Kidney capillary endothelial cell (primary cell): ENCODE measurements at places on chromosomes 2 and 18.

DNA sequence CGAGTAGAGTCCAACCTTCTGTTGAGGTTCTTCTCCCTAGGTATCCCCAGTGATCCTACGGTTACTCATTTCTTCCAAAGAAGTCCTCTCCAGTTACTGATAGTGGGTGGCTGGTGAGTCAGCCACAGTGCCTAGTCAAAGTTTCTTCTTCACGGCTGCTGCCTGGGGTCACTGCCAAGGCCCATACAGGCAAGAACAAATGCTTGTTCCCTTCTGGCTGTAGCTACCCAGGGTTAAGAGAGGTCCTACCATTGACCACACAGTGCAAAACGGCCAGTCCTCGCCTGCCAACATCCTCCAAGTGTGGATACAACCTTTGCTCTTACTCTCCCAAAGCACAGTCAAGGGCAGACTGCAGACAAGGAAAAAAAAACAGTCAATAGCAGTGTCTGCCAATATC, 2.9 kb upstream of the PTPN4 start:
- no peak for DNase-seq

- peak; percentile 92 for DNase-seq
Measured at GRCh38 chr2:39436592-39437521, at the start of gene MAP4K3. Gene MAP4K3 (minus strand): TSS chr2:39437285. CDS start chr2:39436987, 298 bp downstream.

DNA sequence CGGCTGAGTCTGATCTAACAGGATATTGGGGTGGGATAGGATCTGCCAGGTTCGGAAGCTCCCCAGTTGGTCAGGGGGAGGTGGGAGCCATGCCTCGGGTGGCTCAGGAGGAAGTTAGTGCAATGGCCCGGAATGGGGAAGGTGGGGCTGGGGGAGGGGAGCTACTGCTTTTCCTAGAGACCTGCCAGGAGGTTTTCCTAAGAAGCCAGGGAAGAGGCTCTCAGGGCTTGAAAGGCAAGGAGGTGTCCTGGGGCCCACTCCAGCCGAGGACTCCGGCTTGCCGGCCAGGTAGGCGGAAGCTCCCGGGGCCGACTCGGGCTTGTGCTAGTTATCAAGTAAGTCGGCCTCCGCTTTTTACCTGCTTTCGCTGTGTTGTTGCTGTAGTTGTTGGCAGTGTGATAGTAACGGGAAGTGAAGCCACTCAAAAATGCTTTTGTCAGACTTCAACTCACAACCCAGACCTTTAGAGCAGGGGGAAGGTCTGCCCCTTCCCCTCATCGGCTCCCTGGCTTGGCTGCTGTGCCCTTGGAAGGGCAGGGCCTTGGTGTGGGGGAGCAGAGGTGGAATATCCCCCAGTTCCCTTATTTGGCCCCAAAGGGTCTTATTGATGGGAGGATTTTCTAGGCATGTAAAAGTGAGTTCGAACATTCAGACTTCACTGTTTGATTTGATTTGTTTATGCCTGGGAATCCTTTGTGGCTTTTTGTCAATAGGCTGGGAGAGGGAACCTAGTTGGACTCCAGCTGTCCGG, 5.4 kb downstream of the GDF7 start:
- DNase-seq: no peak

DNA sequence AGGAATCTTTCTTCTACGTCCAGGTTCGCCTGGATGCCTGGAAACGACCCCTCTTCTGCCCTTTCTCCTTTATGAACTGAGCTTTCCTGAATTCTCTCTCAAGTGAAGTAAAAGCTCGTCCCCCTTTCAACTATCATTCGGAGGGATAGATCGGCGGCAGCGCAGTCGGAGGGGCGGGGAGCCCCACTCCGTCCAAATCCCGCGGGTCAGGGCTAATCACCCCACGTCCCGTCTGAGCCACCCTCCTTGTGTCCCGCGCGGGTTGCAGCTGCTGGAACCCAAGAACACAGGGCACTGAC, 367 bp downstream of the FBXO48 start:
- DNase-seq: peak; percentile 11

GRCh38 chr2:48824116-48824515, 68.6 kb upstream of the LHCGR start:
- no peak for DNase-seq

- DNase-seq: no peak
Measured at GRCh38 chr2:85760371-85760770, 6.6 kb downstream of the ATOH8 start.

DNA sequence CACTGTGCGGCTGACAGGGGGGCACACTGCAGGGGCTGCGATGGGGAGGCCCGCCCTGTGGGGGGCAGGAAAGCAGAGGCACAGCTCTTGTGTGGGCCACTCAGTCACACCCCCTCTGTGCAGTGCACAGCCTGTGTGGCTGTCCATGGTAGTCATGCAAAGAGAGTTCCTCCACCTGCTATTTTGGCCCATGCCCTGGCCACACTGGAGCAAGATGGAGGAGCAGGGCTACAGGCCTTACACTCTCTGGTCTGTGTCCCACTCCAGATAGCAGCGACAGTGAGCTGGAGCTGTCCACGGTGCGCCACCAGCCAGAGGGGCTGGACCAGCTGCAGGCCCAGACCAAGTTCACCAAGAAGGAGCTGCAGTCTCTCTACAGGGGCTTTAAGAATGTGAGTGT, 28.5 kb upstream of the FAHD2A start:
- no peak for DNase-seq

- DNase-seq: no peak
Measured at GRCh38 chr2:78175645-78176044, 653.5 kb upstream of the LRRTM4 start.

GRCh38 chr2:163570391-163570790, 165.4 kb downstream of the FIGN start:
- no peak for DNase-seq

DNA sequence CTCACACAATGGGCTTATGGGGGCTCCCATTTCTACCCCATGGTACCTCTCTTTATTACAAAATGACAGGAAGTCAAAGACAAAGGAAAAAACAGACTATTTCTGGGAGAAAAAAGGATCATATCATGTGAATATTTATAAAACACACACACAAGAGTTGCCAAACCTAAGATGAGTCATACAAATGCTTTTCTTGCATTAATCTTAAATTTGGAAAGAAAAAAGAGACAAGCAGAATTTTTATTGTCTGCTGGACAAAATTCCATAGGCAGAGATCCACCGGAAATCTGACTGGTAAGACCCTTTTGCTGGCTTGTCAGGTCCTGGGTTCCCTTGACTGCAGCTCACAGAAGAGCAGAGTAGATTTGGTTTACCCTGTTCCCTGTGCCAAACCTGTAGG, 1732.3 kb upstream of the PIK3C3 start:
- no peak for DNase-seq

DNA sequence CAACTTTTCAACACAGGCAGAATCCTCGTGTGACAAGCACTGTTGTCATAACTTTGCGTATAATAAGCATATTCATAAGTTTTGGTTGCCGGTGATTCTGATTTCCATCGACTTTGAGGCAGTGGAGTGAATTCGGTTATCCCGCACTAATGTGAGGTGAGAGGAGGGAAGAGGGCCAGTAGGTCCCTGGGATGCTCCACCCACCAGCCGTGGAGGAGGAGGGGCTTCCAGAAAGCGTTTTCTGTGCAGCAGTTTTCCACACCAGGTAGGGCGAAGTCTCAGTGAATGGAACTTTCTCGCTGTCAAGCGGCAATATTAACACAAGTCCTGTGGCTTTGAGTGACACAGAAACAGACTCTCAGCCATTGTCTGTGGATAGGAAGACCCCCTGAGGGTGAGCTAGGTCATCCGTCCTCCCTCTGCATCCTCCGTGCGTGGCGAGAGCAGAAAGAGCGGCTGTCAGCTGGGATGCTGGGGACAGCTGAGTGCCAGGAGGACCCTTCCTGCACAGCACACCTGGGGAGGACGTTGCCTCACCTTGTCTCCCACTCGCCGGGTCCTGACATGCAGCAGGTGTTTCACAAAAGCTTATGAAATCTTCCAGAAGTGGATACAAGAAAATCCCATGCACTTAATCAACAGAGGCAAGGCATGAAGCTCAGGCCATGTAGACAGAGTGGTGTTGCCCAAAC, 67.5 kb downstream of the DCDC2C start:
- no peak for DNase-seq

DNA sequence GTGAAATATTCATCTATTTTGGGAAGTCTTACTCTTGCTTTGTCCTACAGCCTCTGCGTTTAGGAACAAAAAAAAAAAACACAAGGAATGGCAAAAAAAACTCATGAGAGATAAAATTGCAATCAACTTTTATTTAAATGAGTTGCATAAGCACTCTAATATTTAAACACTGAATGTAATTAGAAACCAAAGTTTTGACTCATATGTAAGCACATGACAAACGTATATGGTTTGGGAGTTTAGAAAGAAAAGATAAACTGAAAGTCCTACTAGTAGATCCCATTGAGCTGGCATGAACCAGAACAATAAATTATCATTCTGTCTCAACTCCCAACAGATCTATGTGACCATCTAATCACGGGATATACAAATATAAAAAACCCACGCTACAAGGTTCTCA, 44.8 kb downstream of the REV1 start:
- no peak for DNase-seq

DNA sequence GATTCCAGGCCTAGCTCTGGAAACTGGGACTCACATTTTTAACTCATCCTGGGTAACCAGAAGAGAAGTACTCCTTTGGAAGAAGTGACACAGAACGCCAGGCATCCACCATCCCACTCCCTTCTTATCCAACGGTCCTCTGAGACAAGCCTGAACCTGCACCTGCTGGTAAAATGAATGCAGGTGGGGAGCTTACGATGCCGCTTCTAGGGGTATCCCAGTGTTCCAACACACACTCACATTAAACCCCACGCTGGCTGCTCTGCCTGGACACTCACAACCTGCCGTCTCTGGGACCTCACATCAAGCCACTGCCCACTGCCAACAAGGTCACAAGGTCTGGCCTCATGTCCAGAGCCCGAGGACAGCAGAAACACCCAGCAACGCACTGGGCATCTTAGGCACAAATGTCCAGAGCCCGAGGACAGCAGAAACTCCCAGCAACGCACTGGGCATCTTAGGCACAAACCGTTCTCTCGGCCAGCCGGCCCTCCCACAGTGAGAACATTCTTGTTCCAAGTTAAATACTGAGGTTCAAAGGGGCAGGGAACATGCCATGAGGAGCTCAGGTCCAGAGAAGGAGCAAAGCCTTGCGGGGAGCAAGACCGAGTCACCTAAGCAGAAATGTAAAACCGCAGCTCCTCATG, 9.9 kb downstream of the SLC66A2 start:
- no peak for DNase-seq

DNA sequence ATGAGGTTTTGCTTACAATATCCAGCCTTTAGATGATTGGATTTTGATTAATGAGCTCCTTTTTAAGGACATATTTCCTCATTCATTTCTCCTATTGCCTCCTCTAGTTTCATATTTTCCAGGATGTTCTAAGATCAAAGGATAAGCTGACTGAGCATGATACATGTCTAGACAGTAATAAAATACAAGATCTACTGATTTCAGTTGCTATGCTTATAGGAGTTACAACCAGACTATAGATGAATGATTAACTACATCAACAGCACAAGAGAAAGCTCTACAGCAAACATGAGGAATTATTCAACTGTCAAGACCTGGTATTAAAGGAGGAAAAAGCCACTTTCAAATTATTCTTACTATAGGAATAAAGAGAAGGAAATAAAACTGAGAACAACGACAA, 85.0 kb upstream of the LINC00305 start:
- DNase-seq: no peak

- no peak for DNase-seq
Measured at GRCh38 chr2:51697095-51697494, 665.2 kb upstream of the NRXN1 start.

GRCh38 chr2:160356485-160356884, 137.1 kb downstream of the RBMS1 start:
- no peak for DNase-seq

GRCh38 chr2:201855356-201855755, 49.0 kb downstream of the CDK15 start:
- no peak for DNase-seq
